ENCODE measurements at places on chromosomes 6 and 20. TPM values are rescaled to one million over a fixed set of nuclear protein-coding genes. Genes with fewer than 3 reads are reported as not detected.

The SLC17A3 gene
- not detected for polyA plus RNA-seq

The BTNL2 gene
- 0.28 TPM for polyA plus RNA-seq

The PRIM2 gene
- 6.9 TPM for polyA plus RNA-seq

The PTCRA gene
- polyA plus RNA-seq: not detected

The KHDC1L gene
- 0.35 TPM for polyA plus RNA-seq

The STAU1 gene
- 67.5 TPM for polyA plus RNA-seq

The SEL1L2 gene
- not detected for polyA plus RNA-seq

The AIG1 gene
- 44.3 TPM for polyA plus RNA-seq

The TXLNB gene
- polyA plus RNA-seq: 158 TPM

The NNAT gene
- polyA plus RNA-seq: 932 TPM

The PRDM13 gene
- not detected for polyA plus RNA-seq

The ARMH2 gene
- polyA plus RNA-seq: not detected

The SLC52A3 gene
- 0.27 TPM for polyA plus RNA-seq

DNA sequence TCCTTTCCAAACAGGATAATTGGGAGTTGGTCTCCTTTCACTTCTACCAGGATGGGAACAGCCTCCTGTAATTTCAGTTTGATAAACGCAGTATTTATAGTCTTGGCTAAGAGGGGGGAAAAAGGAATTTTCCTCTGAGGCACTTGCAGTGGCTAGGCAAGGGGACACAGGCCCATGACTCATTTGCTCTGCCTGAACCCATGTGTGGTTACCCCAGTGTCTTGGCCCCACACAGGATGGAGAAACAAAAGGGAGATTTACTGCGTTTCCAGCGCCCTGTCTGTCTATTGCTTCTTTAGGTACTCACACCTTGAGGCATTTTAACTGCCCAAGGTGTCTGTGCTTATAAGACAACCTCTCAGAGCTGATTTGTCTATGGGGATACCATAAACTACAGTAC, 74.8 kb upstream of the NEDD9 start:
- DNase-seq: no peak

DNA sequence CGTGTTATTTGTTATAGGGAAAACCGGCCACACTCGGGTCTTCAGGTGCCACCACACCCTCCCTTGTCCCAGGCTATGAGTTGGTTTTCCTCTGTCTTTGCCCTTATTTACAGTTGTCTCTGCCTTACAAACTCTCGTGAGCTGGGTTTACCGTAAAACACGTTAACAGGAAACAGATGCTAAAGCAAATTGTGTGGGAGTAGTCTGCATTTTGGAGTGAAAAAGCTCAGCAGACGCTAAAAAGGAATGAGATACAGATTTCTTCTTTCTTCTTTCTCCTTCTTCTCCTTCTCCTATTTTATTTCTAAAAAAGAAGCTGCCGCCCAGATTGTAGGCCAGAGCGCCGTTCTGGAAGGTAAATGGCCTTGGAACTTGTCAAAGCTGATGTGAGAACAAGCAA, 51.9 kb downstream of the APCDD1L start:
- no peak for DNase-seq

GRCh38 chr6:162964488-162965140, 236.8 kb downstream of the PACRG start:
- DNase-seq: peak; percentile 90

GRCh38 chr20:42484790-42485375, 704.8 kb downstream of the PTPRT start:
- no peak for DNase-seq

DNA sequence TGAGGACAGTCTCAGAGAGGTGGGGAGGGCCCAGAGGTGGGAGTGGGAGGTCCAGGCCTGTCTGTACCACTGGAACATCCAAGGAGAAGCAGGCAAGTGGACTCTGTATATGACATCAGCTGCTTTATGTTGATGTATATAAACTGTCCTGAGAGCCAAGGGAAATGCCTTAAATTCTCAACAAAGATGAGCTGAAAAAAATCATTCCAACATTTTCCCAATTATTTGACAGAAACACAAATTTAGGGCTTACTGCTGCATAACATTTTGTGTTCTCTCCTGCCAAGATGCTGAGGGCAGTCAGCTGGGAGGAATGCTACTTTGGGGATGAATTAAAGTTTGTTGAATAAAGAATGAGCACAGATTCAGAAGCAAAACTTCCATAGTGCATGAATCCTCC, 52.8 kb downstream of the FOXC1 start:
- DNase-seq: peak; percentile 12

DNA sequence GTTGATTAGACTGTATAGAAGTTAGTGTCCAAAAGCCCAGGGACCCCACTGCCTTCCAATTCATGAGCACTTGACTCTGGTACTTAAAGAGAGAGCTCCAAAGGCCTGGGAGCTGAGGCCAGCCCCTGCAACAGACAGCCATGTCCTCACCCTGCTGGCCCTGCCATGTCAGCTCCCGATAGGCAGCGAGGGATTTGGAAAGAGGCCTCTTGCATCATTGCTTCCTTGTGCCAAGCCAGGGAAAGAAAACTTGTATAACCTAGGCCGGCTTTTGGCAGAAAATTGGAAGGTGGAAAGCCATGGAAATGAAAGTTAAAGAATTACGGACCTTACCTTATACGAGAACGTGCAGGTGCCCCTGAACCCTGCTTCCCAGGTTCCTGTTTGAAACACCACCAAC, 8.4 kb upstream of the PCK1 start:
- no peak for DNase-seq

GRCh38 chr6:2450546-2450945, 205.1 kb upstream of the GMDS start:
- DNase-seq: peak; percentile 16

GRCh38 chr20:32191422-32191821, 16.1 kb downstream of the PLAGL2 start:
- DNase-seq: no peak

DNA sequence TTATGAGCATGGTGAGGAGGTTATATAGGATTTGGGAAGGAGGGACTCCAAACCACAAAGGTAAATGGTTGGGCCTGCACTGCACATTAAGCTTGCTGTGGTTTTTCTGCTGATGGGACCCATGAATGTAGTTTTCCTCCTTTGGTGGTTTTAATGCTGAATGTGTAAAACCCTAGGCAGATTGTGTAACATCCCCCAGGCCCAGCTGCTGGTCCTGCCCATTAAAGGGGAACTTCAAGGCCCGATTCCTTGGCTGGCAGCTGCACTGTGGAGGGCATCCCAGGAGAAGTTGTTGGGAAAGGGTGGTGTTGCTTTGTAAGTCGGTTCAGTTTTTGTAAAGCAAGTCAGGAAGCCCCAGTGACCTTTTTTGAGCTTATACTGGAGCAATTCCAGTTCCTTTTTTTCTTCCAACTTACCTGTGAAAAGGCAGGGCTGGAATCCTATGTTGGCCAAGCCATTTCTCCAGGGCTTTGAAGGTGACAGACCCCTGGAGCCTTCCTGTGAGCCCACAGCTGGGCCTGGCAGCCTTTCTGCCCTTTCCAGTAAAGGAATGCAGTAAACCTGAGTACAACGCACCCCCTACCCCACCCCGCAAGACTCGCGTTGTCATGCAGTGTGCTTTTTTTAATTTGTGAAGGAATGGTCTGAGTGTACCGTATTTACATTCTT, 43.1 kb upstream of the NAA20 start:
- DNase-seq: no peak

- no peak for DNase-seq
Measured at GRCh38 chr6:3841066-3841454, 8.1 kb upstream of the FAM50B start.

- DNase-seq: no peak
Measured at GRCh38 chr6:21752054-21752811, 158.7 kb downstream of the SOX4 start.

- no peak for DNase-seq
Measured at GRCh38 chr6:18214003-18214402, 50.3 kb downstream of the DEK start.

DNA sequence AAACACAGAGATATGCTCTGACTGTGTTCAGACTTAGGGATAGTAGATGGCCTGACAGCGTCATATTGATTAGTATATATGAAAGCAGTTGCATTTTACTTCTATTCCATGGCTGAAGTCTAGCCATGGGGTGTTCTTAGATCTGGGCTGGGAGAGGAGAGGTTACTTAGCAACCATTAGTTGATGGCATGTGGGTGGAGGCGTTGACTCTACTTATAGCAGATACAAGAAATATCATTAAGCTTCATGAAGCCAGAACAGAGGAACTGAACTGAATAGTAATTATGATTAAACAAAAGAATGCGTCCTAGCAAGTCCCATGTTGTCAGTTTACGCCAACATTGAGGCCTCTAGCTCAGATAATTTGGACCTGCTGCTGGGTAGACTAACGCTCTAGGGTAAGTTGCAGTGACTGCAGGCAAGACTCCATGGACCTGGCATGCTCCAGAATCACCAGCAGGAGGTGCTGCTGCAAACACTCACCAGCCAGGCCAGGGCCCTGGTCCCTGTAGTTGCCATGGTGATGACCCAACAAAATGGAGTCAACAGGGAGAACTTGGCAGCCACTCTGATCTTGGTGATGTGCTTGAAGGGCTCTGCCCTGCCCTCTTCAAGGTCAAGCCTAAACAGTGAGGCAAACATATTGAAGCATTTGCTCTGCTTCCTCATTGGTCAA, 477.3 kb downstream of the PREX1 start:
- no peak for DNase-seq

GRCh38 chr6:148959501-148959900, 212.7 kb downstream of the UST start:
- no peak for DNase-seq

- no peak for DNase-seq
Measured at GRCh38 chr20:38534756-38535155, 46.2 kb upstream of the ADIG start.

- DNase-seq: peak; percentile 10
Measured at GRCh38 chr6:29887330-29887818, 55.0 kb upstream of the HLA-A start.

DNA sequence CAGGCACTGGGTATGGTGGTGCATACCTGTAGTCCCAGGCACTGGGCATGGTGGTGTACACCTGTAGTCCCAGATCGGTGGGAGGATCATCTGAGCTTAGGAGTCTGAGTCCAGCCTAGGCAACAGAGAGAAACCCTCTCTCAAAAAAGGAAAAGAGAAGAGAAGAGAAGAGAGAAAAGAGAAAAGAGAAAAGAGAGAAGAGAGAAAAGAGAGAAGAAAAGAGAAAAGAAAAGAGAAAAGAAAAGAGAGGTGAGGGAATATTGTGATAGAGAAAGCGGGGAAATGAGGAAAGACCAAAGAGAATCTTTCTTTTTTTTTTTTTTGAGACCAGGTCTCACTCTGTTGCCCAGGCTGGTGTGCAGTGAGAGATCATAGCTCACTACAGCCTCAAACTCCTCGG, 108.7 kb downstream of the ARHGAP18 start:
- no peak for DNase-seq

DNA sequence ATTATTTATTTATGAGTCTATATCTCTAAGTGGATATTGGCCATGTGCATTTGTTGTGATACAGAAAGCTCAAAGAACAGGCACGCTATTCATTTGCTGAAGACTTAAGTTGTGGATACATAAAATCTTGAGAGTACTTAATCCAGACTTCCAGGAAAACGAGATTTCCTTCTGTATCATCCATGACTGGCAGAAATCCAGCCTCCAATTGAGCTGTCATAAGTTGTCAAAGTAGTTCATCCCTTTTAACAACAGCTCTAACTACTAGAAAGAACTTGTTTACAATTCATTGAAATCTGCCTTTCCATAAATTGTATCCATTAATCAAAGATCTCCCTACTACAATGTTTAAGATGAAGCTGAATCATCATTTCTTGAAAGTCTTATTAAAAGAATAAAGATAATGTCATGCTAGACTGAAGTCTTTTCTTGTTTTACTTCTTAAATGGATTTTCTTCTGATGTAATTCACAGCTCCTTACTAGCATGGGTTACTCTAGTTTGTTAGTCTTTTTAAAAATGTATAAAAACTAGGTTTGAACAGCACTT, 447.3 kb upstream of the CITED2 start:
- DNase-seq: no peak

DNA sequence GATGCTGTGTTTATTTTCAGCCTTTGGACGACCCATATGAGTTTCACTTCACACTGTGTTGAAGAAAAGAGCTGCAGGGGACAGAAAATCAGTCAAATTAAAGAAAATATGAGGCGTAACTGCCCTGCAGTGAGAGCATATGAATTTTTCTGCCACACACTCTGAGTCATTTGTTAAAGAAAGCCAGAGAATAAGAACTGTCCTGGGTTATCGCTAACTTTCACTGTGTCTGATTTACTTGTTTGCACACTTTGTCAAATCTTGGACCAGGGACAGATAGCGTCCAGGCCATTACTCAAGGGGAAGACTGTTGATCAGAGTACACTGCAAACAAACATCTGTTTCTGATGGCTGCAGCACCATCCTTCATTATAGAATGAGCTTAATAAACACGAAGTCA, 126.8 kb upstream of the AGPAT4 start:
- no peak for DNase-seq

DNA sequence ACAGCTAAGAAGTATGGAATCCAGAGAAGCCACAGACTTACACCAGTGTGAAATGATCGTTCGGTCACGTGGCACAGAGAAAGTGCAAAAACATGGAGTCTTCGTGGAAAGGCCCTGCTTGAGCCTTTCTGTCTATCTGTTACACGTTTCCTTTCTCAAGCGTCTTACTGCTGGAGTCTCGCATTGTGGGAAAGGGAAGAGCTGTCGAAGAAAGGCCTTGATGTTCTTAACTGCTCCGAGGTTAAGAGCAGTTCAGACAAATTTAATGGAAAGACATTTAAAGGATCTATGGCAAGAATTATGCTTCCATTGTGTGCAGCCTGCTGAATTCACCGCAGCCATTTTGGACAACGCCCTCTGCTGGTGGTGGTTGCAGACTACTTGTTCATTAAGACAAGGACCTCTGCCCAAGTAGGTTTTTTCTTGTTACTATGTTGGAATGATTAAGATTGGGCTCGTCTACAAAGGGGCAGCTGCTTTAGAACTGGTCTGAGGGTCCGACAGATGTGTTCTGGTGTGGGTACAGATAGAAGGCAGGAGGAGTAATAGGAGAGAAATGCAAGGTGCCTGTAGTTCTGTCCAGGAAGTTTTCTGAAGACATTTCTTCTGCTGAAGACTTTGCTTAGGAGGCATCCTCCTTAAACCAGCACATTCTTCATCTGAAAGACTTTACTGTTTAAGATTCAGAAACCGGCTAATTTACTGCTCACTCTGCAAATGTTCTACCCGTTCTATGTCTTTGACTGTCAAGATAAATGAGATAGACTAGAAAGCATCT, 24.7 kb upstream of the CCN6 start:
- peak; percentile 41 for DNase-seq

DNA sequence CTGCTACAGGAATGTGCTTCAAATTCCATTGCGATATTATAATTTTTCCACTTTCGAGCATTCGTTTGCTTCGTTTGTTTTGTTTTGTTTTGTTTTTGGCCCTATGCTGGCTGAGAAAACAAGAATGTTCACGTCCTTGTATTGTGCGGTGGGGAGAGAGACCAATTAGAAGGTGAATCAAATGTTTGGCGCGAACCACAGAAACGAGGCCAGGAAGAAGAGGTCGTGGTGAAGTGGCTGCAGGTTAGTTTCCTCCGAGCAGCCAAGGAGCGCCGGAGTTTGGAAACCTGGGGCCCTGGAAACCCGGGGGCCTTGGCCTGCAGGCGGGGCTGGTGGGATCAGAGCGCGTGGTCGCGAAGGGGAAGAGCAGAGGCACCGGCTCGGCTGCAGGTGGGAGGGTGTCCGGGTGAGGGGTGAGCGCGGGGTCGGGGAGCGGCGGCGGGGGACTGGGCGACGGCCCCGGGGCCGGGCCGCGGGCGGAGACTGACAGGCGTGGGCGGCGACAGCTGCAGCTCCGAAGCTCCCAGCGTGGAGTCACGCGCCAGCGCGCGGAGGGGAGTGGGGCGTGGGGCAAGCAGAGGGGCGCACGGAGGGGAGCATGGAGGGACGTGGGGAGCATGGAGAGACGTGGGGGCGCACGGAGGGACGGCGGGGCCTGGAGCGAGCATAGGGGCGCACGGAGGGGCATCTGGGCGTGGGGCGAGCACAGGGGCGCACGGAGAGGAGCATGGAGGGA, 141.5 kb upstream of the PDE10A start:
- no peak for DNase-seq
